ENCODE measurements at places on chromosomes 4 and X.

DNA sequence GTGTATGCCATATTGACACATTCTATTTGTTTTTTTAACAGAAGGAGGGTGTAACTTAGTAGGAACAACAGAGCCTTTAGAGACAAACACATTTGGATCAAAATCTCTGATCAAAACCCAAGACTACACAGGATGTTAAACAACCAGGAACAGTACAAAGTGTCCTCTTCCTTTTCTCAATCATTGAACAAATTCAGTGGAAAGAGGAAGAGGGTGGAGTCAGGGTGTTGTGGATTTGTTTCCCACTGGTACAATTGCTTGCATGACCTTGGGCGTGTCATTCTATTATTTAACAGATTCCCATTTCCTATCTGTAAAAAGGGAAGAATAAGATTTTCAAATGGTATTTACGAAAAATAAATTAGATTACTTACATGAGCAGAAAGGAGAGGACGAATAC is 1162.8 kb upstream of the PRKX start:
- DNase-seq, result no peak

GRCh38 chr4:4724321-4724720 is 135.1 kb upstream of the MSX1 start:
- no peak for DNase-seq

GRCh38 chr4:57710053-57710452 is 599.9 kb upstream of the IGFBP7 start:
- no peak for DNase-seq

DNA sequence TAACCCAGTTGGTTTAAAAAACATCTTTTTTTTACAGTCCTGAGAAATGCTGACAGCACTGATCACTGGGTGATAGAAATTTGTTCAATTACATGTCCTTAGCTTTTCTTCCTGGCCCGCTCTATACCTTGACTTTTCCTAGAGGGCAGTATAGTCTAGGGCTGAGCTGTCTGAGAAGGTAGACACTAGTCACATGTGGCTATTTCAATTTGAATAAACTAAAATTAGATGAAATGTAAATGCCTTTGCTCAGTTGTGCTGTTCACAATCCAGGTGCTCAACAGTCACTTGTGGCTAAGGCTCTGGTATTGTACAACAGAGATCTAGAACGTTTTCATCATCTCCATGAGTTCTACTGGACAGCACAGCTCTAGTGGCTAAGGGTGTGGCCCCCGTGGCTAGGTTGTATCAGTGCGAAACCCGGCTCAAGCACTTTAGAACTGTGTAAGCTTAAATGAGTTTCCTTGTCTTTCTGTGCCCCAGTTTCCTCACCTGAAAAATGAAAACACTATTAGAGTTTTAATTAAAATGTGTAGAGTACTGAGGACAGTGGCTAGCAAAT is 111.6 kb upstream of the WDR17 start:
- no peak for DNase-seq

- no peak for DNase-seq
Observed at GRCh38 chr4:55330241-55330640, 15.8 kb upstream of the SRD5A3 start.

- no peak for DNase-seq
Observed at GRCh38 chrX:120794525-120794975, 81.1 kb downstream of the CT47B1 start.

- no peak for DNase-seq
Observed at GRCh38 chrX:45806410-45807121, 605.9 kb upstream of the DIPK2B start.

DNA sequence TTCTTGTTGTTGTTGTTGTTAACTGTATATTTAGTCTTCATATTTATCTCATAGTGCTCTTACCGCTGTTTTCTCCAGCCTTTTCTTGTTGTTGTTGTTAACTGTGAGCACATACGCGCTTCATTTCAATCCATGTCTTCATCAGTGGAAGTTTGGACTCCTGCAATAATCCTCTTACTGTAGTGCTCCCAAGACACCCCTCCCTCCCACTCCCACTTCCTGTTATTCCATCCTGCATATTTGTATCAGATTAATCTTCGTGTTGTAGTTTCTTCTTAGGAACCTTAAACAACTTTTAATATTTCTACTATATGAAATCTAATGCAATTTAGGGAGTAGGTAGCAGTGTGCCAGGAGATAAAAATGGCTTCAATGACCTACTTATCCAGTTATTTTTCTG is 674.8 kb downstream of the RAPGEF2 start:
- DNase-seq, result no peak

DNA sequence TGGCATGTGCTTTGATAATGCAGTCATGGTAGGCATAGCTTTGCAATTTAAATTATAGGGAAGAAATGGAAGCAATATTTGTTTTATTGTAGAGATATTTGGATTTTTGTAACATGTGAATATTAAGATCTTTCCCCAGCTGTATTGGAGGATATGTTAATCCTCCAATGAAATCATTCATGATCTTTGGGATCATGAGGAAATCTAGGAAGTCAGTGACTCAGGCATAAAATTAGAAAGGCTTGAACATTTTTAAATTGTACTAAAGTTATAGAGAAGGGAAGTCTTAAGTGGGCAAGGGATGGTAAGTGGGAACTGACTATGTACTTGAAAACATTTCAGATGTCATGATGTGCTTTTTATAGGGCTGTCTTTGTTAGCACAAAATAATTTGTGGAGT is 46.8 kb downstream of the FIP1L1 start:
- no peak for DNase-seq

DNA sequence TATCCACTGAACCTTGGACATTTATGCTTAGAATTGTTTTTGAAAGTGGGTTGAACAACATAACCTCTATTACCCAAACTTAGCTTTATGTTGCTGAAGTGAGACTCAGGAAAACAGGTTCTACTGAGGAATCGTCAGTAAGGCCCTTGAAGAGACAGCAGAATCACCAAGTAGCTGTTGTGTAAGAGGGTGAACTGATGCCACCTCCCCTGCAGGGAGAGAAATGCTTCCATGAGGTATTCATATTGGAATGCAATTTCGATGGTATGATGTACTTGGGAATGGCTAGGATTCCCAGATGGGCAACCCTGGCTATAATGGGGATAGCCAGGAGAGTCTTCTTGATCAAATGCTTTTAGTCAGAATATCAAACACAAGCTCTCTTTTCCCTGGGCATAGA is 4.1 kb upstream of the SCRG1 start:
- no peak for DNase-seq

DNA sequence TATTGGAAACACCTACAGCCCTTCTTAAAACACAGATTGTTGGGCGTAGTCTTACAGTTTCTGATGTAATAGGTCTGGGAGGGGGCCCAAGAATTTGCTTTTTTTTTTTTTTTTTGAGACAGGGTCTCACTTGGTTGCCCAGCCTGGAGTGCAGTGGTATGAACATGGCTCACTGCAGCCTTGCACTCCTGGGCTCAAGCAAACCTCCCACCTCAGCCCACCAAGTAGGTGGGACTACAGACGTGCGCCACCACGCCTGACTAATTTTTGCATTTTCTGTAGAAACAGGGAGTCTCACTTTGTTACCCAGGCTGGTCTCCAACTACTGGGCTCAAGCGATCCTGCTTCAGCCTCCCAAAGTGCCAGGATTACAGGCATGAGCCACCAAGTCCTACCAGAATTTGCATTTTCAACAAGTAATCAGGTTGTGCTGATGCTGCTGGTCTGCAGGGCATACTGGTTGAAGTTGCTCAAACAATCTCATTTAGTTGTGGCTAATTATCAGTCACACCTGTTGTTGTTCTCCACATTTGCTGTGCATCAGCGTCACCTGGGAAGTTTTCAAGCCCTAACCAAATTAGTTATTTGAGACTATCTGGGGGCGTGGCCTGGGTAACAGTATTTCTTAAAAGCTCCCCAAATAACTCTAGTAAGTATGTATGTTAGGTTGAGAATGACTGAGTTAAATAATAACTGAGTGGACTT is 14.0 kb downstream of the TMEM154 start:
- DNase-seq, result no peak

GRCh38 chrX:352582-353314 is 34.0 kb downstream of the PPP2R3B start:
- DNase-seq, result no peak

- no peak for DNase-seq
Observed at GRCh38 chr4:38046727-38047489, 86.7 kb downstream of the PTTG2 start.

- no peak for DNase-seq
Observed at GRCh38 chr4:8922481-8922880, 50.8 kb upstream of the HMX1 start.

- DNase-seq, result no peak
Observed at GRCh38 chrX:643241-643595, 12.6 kb downstream of the SHOX start.

GRCh38 chrX:2261831-2262667 is 238.7 kb downstream of the DHRSX start:
- DNase-seq, result no peak

DNA sequence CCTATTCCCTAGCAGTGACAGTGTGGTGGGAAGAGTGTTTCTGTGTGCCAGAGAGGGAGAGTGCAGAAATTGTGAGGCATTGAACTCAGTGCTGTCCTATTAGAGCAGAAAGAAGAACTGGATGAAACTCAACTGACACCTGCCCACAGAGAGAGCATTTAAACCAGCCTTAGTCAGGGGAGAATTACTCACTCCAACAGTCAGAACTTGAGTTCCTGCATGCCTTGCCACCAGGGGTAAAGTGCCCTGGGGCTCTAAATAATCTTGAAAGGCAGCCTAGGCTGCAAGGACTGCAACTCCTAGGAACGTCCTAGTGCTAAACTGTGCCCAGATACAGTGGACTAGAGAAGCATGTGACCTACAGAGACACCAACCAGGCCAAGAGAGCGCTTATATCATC is 12.8 kb downstream of the CYSLTR1 start:
- DNase-seq, result no peak

- DNase-seq, result no peak
Observed at GRCh38 chrX:72169008-72169728, 12.4 kb upstream of the PIN4 start.

DNA sequence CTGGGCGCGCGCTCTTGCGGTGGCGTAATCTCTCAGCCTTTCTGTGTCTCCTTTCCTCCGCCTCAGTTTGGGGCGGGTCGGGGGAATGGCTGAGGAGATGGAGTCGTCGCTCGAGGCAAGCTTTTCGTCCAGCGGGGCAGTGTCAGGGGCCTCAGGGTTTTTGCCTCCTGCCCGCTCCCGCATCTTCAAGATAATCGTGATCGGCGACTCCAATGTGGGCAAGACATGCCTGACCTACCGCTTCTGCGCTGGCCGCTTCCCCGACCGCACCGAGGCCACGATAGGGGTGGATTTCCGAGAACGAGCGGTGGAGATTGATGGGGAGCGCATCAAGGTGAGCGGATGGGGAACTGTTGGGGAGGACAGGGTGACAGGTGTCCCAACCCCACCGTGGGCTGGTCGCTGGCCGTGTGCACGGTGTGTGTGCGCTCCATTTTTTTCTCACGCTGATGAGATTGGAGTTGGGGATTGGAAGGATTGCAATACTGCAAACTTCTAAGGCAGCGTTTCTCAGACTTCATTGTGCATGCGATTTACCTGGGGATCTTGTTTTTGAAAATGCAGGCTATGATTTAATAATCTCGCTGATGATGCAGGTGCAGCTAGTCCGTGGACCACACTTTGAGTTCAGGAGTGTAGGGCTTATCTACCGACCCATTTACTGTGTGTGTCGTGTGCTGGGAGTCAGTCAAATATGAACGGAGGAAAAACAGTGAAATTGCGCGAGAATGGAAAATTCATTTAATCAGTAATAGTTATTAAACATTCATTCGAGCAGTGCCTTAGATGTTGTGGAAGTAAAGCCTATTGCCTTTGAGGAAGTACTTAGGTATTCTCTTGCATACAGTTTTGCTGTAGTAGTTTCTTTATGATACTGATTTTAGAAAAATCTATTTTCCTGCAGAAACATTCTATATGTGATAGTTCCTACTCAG is at the start of gene RAB33B:
RAB33B (plus strand) TSS at position 11 of the 935 bp plus-strand sequence; CDS start at position 86, 75 bp downstream.
- DNase-seq, result no peak

DNA sequence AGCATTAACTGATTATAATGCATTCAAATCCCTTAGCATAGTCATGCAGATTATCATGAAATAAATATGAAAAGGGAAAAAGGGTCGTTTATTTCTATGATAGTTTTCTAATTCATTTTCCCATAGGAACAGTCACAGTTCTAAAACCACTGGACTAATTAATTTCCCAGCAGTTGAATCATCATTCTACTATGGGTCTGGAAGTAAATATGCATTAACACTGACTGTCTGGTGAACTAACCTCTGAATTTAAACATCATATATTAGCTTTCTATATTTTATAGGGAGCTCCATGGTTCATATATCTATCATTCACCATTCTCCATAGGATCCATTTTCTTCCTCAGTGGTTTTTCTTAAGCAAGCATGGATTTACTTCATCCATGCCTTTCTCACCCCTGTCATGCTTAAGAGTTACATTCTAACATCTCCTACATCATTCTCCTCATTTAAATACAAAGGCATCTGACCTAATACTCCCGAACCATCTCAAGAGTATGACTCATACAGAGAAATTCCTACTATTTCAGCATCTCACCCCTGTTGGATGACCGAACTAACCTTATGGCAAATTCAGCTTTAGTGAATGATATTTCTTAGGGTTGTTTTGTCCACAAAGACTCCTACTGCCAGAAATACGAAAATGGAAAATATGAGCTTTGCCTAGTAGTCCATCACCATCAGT is 198.7 kb upstream of the ADAMTS3 start:
- DNase-seq, result no peak

DNA sequence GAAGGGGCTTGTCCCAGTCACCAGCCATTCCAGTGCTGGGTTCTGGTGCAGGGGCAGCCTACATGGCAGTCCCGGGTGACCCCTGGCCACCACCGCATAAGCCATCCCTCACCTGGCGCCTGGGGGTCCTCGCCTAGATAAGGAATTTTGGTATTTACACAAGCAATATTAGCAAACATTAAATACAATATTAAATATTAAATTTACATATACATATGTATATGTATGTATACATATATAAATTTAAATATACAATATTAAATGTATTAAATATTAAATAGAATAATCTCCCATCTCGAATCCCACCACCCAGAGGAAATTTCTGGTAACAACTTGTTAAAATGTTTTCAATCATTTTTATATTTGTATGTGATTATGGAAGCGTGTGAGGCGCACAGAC is 104.6 kb upstream of the AFAP1 start:
- no peak for DNase-seq

DNA sequence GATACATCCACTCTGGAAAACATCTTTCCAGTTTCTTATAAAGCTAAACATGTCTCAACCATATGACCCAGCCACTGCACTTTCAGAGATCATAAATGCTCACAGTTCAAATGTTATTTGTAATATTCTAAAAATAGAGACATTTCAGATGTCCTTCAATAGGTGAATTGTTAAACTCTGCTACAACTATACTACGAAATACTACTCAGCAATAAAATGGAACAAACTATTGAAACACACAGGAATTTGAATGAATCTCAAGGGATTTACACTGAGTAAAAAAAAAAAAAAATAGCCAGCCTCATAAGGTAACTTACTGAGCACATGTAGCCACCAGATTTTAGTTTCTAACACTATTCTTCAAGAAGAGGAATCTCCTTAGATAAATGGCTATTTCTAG is 253.9 kb downstream of the PCDH18 start:
- DNase-seq, result no peak

- no peak for DNase-seq
Observed at GRCh38 chr4:183563874-183564273, 59.0 kb downstream of the ING2 start.

Measured in stimulated activated CD8-positive, alpha-beta memory T cell treated with anti-CD3 and anti-CD28 coated beads, Interleukin-4, amount 100 ng/mL, for 1 hour (primary cell).